Fibroblast of skin of scalp (primary cell): ENCODE measurements at places on chromosomes 3 and 15.

DNA sequence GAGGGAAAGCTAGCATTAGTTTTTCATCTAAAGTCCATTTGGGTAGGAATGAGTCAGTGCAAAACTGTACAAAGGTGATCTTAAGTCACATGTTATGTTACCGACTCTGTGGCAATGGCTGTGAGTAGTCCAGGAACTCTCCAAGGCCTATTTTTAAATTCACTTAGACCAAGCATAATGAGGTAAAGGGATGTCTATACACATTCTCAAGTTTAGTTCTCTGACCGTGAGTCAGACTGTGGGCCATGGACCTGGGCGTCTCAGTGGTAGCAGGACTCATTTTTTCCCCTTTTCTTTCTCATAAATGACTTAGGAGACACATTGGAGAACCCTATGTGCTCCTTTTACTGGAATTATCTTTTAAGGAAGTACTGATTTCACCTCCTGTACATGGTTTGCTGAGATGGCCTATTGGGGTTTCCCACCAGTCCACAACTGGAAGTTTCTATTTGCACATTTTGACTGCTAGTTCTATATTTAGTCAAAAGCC is 488.7 kb upstream of the TPRG1 start:
- peak; percentile 38 for DNase-seq

GRCh38 chr3:148457886-148458285 is 239.8 kb upstream of the AGTR1 start:
- DNase-seq, result peak; percentile 8

- DNase-seq, result peak; percentile 44
Observed at GRCh38 chr3:154971341-154971740, 108.8 kb upstream of the MME start.

GRCh38 chr3:128492671-128493569 is at the start of gene GATA2:
GATA2 (minus strand) TSS chr3:128493201; CDS start chr3:128487031, 6,170 bp downstream.
- DNase-seq, result no peak

DNA sequence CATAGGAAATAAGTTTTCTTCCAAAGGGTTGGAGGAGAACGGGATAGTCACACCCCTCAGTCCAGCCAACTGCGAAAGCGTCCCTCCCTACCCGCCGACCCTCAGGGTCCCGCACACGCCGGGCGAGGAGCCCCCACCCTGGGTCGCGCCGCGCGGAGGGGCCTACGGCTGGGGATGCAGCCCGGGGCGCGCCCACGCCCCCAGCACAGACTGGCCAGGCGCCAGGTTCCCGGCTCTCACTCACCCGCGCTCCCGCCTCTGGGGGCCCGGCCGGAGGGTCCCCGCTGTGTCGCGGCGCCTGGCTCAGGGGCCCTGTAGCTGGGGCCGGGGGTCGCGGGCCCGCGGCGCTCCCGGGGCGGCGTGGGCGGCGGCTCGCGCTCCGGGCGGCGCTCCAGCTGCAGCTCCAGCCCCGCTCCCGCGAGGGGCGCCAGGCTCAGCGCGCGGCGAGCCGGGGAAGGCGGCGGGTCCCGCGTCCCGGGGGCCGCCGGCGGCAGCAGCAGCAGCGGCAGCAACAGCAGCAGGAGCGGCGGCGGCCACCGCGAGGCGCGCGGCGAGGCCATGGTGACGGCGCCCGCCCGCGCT is 375 bp downstream of the HEG1 start:
- DNase-seq, result no peak

GRCh38 chr3:71240034-71240433 is 343.5 kb downstream of the FOXP1 start:
- DNase-seq, result no peak

DNA sequence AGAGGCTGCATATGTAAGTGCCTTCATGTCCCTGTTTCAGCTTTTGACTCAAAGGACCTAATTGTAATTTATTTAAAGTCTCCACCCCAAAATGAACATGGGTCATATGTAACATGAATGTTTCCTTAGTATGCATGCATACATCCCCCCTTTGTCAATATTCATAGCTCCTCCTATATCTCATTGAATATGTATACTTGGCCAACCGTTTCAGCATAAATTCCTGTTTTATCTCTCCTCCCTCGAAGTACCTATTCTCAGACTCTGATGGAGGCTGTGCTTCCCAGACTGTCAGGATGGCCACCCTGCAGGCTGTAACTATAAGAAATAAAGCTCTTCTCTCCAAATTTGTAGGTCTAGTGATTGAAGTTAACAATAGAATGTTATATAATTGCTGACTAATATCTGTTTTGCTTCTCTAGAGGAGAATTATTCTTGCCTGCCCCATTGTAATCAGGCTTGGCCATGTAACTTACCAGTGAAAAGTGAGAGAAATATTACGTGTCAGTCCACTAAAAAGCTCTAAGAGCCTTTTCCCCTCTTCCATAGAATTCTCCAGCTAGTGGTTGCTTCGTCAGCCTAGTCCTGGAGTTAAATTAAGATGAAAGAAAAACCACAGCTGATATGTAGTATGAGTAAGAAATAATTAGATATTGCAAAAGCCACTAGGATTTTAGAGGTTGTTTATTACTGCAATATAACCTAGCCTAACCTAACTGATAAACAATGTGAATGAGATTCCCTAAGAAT is 245.1 kb downstream of the ZNF385D start:
- no peak for DNase-seq

DNA sequence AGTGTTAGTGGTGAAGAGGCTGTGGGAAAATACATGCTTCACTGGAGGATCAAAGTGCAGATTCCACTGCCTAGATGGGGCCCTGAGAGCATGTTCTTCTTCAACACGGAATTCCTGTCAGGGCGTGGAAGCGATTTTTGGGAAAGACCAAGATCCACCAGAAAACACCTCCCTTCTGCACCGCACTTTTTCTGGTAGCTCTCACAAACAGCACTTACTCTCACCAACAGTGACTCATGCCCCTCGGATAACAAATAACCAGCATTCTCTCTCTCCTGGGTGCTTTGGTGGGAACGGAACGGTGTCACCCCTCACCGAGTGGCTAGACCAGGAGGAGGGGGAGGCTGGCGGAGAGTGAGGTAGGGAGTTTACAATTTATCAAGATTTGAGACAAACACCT is 40.1 kb downstream of the ADAMTSL3 start:
- DNase-seq, result peak; percentile 21

DNA sequence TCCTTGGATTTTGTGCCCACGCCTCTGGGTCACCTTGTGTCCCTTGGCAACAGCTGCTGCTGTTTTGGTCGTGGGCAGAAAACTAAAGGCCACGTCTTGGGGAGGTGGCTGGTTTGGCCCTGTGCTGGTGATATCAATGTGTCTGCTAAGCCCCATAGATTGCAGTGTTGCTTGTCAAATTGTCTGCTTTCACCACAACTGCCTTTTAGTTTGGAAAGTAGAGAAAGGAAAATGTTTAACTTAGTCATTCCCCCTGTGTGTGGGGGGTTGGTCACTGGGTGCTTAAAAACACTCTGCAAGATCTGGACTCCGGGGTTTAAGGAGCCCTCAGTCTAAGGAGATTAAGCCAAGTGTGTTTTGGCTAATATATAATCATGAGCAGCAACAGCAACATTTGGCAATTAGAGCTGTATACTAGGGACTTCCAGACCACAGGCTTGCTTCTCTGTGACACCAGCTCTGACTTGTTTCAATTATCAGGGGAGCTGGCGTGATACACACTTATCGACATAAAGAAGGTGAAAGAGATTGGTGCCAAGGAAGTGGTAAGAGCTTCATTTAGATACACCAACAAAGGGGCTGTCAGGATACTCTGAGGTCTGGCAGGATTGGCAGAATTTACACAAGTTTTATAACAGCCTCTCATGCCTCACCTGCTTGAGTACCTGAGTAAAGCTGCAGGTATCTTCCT is 3.5 kb downstream of the SMAD3 start:
- peak; percentile 55 for DNase-seq

DNA sequence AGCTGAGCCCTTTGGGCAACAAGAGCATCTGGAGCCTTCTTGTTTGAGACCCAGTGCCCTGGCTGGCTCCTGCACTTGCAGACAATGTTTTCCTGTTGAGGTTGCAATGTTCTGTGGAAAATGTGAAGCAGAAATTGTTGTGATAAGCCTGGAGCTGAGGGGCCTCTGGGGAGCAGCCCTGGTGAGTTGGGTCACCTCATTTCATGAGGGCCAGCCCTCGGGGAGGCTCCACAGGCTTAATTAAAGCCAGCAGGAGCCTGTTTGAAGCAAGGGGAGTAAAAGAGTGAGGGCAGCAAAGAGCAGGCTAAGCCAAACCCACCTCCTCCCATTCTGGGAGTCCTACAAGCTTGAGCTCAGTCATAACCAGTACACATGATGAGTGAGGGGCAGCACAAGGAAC is 154.3 kb downstream of the ALDH1A2 start:
- peak; percentile 31 for DNase-seq

- peak; percentile 59 for DNase-seq
Observed at GRCh38 chr15:78090422-78091063, 1.8 kb upstream of the SH2D7 start.

GRCh38 chr3:89932882-89933281 is 825.5 kb downstream of the EPHA3 start:
- no peak for DNase-seq

GRCh38 chr3:60402931-60403330 is 848.3 kb downstream of the FHIT start:
- no peak for DNase-seq

- no peak for DNase-seq
Observed at GRCh38 chr3:133191818-133192217, 153.6 kb downstream of the TMEM108 start.

DNA sequence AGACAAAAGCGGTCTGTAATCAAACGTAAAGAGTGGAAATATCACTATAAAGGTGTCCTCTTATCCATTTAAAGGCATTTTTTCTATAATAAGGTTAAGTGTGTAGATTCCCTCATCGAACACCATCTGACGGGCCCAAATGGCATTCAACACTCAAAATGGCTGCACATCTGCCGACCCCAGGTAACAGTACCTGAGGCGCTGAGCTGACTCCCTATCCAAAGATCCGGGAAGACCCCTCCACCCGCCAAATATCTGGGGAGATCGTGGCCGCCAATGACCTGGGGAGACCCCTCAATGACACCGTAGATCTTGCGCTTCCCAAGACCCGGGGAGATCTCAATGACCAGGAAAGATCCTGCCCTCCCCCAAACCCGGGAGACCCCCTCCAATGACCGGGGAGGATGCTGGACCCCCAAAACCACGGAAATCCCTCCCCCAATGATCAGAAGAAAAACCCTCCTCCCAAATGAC is 476 bp downstream of the IP6K2 start:
- no peak for DNase-seq

DNA sequence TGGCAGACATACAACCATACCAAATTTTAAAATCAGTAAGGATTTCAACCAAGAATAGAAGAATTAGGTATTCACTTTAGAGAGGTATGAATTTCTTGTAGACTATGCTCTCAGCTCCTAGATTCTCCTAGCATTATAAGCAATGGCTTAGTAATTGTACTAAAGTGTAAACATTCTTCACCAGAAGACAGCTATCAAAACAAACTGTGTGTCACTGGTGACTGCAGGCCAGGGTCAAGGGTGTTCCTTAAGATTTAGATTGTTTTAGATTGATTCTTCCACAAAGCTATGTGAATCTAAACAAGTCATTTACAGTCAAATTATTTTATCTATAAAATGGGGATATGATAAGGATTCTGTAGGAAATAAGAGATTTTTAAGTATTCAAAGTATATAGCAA is 23.1 kb upstream of the GP5 start:
- DNase-seq, result peak; percentile 14

DNA sequence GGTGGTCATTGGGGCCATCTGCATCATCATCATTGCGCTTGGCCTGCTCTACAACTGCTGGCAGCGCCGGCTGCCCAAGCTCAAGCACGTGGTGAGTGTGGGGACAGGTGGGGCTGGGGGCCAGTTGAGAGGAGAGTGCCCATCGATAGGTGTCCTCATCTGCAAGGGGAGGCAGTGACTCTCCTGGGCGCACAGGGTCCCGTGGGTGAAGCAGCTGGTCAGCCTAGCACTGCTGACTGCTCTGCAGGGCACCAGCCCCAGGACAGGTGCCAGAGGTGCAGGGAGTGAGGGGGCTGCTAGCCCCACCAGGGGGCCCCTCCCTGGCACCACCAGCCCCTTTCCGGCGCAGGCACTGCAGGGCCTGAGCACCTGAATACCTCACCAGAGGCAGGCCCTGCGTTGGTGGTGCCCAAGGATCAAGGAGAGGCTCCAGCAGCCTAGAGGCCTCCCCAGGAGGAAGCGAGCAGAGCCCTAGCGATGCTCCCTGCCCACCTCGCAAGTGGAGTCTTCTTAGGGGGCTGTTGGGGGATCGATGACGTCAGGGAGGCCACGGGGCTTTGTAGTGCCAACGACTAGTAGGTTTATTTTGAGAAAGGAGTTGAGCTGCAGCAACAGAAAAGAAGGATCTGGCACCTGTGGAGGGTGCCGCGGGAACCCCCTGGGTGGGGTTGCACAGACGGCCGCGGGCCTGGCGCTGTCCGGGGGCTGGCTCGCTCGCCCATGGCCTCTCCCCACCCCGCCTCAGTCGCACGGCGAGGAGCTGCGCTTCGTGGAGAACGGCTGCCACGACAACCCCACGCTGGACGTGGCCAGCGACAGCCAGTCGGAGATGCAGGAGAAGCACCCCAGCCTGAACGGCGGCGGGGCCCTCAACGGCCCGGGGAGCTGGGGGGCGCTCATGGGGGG is 976 bp upstream of the ABTB1 start:
- no peak for DNase-seq

- DNase-seq, result no peak
Observed at GRCh38 chr3:140552403-140552802, 125.5 kb upstream of the TRIM42 start.

- DNase-seq, result no peak
Observed at GRCh38 chr15:84778194-84778593, 29.8 kb downstream of the ZNF592 start.

- no peak for DNase-seq
Observed at GRCh38 chr15:39743611-39744010, 39.0 kb downstream of the FSIP1 start.

DNA sequence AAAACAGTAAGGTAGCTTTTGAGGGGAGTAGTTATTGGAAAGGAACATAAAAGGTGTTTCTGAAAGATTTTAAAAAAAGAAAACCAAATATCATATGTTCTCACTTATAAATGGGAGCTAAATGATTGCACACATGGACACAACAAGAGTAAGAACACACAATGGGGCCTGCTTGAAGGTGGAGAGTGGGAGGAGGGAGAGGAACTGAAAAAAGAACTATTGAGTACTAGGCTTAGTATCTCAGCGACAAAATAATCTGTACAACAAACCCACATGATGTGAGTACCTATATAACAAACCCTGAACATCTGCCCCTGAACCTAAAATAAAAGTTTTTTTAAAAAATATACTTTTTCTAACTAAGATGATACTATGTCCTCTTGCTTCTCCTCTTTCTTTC is 138.3 kb downstream of the CGGBP1 start:
- DNase-seq, result no peak

- peak; percentile 75 for DNase-seq
Observed at GRCh38 chr15:35444557-35445204, 101.3 kb downstream of the DPH6 start.
